ENCODE measurements at places on chromosomes 3 and 15.
A peak's percentile ranks its signal among the peaks of the same experiment; 100 is the strongest.

DNA sequence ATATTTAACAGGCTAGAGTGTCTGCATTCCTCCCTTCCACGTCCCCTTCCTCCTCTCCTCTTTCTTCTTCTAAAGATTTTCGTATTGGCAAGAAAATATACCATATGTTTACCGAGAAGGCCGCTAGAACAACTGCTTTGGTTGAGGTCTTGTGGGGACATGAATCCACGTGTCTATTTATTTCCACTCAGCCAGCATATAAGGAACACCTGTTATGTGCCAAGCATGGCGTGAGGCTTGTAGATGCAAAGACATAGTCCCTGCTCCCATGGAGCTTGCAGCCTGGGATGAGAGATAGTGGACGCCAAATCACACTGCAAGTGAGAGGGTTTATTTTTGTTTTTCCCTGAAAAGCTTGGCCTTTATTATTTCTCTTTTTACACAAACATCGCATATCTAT is 57.1 kb downstream of the SLC7A14 start:
- H3K4me3 ChIP-seq: no peak overlapping the region
- DNase-seq: no peak
- no peaks in the 10 kb centered on the region for H3K27me3 ChIP-seq
- no peaks in the 10 kb centered on the region for H3K36me3 ChIP-seq

- no peaks in the 10 kb centered on the region for H3K27me3 ChIP-seq
- H3K4me3 ChIP-seq: no peak overlapping the region
- H3K4me1 ChIP-seq: no peaks in the 10 kb centered on the region
- H3K36me3 ChIP-seq: no peaks in the 10 kb centered on the region
- DNase-seq: no peak
These were observed 22.0 kb downstream of the ACAD11 start for GRCh38 chr3:132637590-132637989.

DNA sequence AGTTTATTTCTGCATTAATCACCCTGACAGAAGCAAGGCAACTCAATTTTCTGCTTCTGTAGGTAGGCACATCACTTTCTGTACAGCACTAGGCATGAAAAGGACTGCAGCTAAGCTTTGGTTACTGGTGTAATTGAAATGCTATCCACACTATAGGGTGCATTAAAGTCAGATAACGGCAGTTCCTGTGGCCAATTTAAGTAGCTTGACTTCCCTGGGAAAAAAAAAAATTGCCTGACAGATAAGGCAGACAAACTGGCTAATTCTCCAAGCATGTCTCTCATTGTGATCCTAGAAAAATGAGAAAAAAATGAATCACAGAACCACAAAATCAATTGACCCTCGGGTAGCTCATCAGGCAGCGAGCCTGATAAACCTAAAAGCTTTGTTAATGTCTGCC is 151.4 kb downstream of the MEIS2 start:
- no peak for DNase-seq
- no peak overlapping the region for H3K27ac ChIP-seq
- H3K4me1 ChIP-seq: no peaks in the 10 kb centered on the region
- H3K36me3 ChIP-seq: no peaks in the 10 kb centered on the region

DNA sequence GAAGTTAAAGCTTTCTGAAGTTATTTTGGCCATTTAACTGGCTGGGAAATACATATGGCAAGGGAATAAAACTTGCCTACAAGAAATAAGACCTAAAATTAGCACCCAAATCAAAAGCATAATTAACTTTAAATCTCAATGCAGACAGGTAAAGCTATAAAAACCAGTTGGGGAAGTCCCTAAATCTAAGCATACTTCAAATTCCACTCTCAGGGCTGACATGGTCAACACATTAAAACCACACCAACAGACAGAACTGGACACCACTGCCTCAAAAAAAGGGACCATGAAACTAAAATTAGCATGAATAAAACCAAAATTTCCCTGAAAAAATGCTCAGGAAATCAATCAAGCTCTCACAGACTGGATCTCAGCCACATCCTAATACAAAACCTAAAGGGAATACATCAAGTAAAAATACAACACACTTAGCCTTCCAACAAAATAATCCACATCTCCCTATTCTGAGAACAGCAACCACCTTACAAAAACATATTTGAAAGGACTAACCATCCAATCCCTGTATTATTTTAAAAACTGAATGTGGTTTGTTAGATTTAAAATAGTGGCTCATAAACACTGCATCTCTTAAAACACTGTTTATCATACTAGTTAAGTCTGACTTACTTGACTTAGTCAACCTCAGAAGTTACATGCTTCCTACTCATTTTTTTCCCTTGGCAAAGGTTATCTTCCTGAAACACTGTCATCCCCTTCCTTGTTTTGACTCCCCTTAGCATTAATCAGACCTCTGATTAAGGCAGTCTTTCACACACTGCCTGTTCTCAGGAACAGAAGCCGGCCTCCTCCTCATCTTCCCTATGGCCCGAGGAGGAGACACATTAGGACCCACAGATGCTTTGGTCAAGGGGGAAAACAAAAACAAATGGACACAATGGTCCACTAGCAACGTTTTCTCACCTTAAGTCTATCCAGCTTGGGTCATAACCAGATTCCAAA is 8.3 kb downstream of the TRA2B start:
- peaks cover 58% of the 10 kb centered on the region for H3K36me3 ChIP-seq
- peaks cover 62% of the 10 kb centered on the region for H3K4me1 ChIP-seq
- no peak overlapping the region for H3K27ac ChIP-seq
- no peaks in the 10 kb centered on the region for H3K27me3 ChIP-seq
- H3K4me3 ChIP-seq: 0 out of 2 replicates have a peak overlapping the region, but pooled peaks have one; percentile 1
- DNase-seq: no peak

- H3K27me3 ChIP-seq: no peaks in the 10 kb centered on the region
- DNase-seq: no peak
- H3K36me3 ChIP-seq: no peaks in the 10 kb centered on the region
- no peak overlapping the region for H3K4me3 ChIP-seq
These were observed 219.1 kb upstream of the FEZF2 start for GRCh38 chr3:62592408-62592807.

- no peak overlapping the region for H3K4me3 ChIP-seq
- H3K4me1 ChIP-seq: no peaks in the 10 kb centered on the region
- no peak overlapping the region for H3K27ac ChIP-seq
- H3K36me3 ChIP-seq: no peaks in the 10 kb centered on the region
- H3K27me3 ChIP-seq: no peaks in the 10 kb centered on the region
These were observed 237.9 kb downstream of the GAP43 start for GRCh38 chr3:115861166-115861733.

DNA sequence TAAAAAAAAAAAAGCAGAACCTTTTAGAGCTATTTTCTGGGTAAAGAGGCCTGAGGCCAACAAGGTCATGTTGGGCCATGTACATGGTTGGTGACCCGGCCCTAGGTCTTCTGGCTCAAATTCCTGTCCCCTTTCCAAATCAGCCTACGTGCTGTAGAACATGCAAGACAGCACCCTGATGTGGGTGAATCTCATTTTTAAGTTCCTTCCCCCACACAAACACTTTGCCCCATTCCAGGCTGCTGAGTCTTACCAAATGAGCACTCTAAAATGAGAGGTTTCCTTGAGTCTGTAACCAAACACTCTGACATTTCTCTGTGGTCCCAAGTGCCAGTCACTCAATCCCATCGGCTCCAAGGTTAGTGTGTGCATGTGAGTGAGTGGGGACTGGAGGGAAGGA is 9.4 kb downstream of the BCL6 start:
- peaks cover 20% of the 10 kb centered on the region for H3K27me3 ChIP-seq
- H3K27ac ChIP-seq: no peak overlapping the region
- no peaks in the 10 kb centered on the region for H3K36me3 ChIP-seq
- peaks cover 7% of the 10 kb centered on the region for H3K4me1 ChIP-seq
- no peak for DNase-seq

DNA sequence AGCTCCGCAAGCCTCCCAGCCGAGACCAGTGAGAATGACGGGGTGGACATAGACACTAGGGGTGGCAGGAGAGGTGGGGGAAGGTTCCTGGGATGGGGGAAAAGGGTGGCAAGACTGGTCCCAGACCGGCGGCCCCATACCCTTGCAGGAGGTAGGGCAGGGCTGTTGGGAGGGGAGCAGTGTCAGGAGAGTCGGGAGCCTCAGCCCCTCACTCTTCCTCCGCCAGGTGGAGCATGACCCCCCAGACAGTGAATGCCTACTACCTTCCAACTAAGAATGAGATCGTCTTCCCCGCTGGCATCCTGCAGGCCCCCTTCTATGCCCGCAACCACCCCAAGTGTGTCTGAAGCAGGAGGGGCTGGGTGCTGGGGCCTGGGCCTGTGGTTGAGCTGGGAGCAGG is 8.7 kb upstream of the PSMD2 start:
- DNase-seq: no peak
- no peaks in the 10 kb centered on the region for H3K4me1 ChIP-seq
- H3K36me3 ChIP-seq: no peaks in the 10 kb centered on the region
- H3K27me3 ChIP-seq: peaks cover 45% of the 10 kb centered on the region

GRCh38 chr3:150237490-150237889 is 170.6 kb upstream of the TSC22D2 start:
- no peaks in the 10 kb centered on the region for H3K27me3 ChIP-seq
- no peak overlapping the region for H3K4me3 ChIP-seq
- no peaks in the 10 kb centered on the region for H3K36me3 ChIP-seq
- DNase-seq: no peak
- no peaks in the 10 kb centered on the region for H3K4me1 ChIP-seq

DNA sequence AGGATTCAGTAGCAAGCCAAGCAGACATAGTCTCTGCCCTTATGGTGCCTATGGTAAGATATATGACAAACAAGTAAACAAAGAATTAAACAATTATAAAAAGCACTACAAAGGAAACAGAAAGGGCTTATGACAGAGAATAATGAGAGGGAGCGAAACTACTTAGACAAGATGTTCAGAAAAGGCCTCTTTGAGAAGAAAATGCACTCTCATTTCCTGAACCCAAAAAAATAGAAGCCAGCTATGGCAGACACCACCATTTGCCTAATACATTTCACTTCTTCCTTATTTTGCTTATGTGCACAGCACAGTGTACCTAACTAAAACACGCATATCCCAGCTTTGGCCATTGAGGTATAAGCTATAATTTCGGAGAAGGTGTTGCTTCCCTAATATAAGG is 465.5 kb upstream of the PPP2R3A start:
- peak; percentile 75 for DNase-seq
- peak overlapping the region; percentile 2 for H3K4me3 ChIP-seq
- peaks cover 19% of the 10 kb centered on the region for H3K4me1 ChIP-seq
- H3K27me3 ChIP-seq: no peaks in the 10 kb centered on the region
- no peaks in the 10 kb centered on the region for H3K36me3 ChIP-seq
- H3K27ac ChIP-seq: peak overlapping the region; percentile 38

DNA sequence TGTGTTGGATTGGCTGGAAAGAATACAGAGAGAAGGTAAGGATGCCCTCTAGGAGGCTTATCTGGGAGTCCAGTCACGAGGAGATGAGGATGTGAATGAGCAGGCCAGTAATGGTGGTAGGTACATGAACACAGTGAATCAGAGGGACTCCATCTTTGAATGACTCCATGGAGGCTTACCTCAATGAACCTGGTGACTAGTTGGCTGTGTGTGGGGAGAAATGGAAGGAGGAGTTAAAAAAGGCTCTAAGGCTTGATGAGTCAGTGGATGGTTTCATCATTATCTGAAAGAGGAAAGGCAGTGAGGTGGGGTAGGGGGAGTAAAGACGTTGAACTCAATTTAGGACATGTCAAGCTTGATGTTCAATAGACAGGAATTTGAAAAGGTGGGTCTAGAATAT is 61.1 kb downstream of the KCNAB1 start:
- no peak for DNase-seq
- no peaks in the 10 kb centered on the region for H3K27me3 ChIP-seq
- H3K4me3 ChIP-seq: no peak overlapping the region
- H3K27ac ChIP-seq: no peak overlapping the region
- H3K36me3 ChIP-seq: no peaks in the 10 kb centered on the region
- no peaks in the 10 kb centered on the region for H3K4me1 ChIP-seq

GRCh38 chr15:92781925-92782453 is 118.1 kb upstream of the CHD2 start:
- no peak overlapping the region for H3K27ac ChIP-seq
- no peak for DNase-seq
- H3K36me3 ChIP-seq: no peaks in the 10 kb centered on the region
- H3K4me3 ChIP-seq: no peak overlapping the region

DNA sequence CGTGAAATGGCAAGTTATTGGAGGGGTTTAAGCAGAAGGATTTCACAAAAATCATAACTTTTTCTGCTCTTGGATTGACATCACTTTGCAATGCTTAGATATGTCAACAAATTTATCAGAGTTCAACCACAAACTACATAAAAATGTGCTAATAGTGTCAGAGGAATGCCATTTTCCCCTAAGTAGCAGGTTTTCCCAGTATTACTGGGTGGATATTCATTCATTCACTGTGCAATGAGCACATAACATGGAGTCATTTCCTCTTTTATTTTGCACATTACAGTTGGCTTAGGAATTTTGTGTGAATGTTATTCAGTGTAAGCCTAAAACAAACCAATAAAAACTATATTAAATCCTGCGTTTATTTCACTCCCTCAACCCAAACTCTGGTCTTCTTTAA is 537.3 kb upstream of the MCTP2 start:
- DNase-seq: no peak
- no peak overlapping the region for H3K27ac ChIP-seq
- H3K4me3 ChIP-seq: no peak overlapping the region
- H3K36me3 ChIP-seq: no peaks in the 10 kb centered on the region
- no peaks in the 10 kb centered on the region for H3K4me1 ChIP-seq

DNA sequence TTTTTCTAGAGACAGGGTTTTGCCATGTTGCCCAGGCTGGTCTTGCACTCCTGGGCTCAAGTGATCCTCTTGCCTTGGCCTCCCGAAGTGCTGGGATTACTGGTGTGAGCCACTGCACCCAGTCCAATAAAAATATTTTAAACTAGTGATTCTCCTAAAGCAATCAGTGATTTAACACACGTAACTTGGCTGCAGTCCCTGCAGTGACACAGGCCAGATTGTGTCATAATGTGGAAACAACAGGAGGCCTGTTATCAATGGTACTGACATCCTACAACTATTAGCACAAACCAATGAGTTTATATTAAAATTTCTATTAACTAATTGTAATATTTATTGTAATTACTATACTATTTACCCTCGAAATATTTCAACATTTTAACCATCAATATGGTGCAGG is 1.6 kb upstream of the SEC61A1 start:
- H3K4me3 ChIP-seq: no peak overlapping the region
- H3K4me1 ChIP-seq: no peaks in the 10 kb centered on the region
- H3K27me3 ChIP-seq: no peaks in the 10 kb centered on the region
- DNase-seq: no peak

DNA sequence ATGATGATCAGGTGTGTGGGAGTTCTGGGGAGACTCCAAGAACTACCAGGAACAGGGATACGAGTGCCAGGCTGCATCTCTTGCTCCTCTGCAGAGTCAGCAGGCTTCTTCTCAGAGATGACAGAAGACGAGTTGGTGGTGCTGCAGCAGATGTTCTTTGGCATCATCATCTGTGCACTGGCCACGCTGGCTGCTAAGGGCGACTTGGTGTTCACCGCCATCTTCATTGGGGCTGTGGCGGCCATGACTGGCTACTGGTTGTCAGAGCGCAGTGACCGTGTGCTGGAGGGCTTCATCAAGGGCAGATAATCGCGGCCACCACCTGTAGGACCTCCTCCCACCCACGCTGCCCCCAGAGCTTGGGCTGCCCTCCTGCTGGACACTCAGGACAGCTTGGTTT is 7.9 kb downstream of the PRRT3 start:
- no peak overlapping the region for H3K4me3 ChIP-seq
- no peaks in the 10 kb centered on the region for H3K36me3 ChIP-seq
- H3K27me3 ChIP-seq: no peaks in the 10 kb centered on the region
- no peak for DNase-seq

- no peak overlapping the region for H3K4me3 ChIP-seq
- H3K27ac ChIP-seq: no peak overlapping the region
- H3K27me3 ChIP-seq: no peaks in the 10 kb centered on the region
- no peaks in the 10 kb centered on the region for H3K36me3 ChIP-seq
These were observed 45.2 kb downstream of the GRIP2 start for GRCh38 chr3:14494973-14495300.

GRCh38 chr3:129695230-129695629 is 88.8 kb upstream of the PLXND1 start:
- no peaks in the 10 kb centered on the region for H3K4me1 ChIP-seq
- no peaks in the 10 kb centered on the region for H3K36me3 ChIP-seq
- no peak overlapping the region for H3K4me3 ChIP-seq
- no peak overlapping the region for H3K27ac ChIP-seq
- no peak for DNase-seq
- no peaks in the 10 kb centered on the region for H3K27me3 ChIP-seq

All from MM.1S (cell line).